Left cardiac atrium (tissue), 4 donors: ENCODE measurements at places on chromosomes 3 and 15.

GRCh38 chr3:178767581-178767980 is 231.3 kb downstream of the KCNMB2 start:
- DNase-seq = no peak

GRCh38 chr3:184333190-184333589 is 4.2 kb upstream of the FAM131A start:
- DNase-seq = no peak

DNA sequence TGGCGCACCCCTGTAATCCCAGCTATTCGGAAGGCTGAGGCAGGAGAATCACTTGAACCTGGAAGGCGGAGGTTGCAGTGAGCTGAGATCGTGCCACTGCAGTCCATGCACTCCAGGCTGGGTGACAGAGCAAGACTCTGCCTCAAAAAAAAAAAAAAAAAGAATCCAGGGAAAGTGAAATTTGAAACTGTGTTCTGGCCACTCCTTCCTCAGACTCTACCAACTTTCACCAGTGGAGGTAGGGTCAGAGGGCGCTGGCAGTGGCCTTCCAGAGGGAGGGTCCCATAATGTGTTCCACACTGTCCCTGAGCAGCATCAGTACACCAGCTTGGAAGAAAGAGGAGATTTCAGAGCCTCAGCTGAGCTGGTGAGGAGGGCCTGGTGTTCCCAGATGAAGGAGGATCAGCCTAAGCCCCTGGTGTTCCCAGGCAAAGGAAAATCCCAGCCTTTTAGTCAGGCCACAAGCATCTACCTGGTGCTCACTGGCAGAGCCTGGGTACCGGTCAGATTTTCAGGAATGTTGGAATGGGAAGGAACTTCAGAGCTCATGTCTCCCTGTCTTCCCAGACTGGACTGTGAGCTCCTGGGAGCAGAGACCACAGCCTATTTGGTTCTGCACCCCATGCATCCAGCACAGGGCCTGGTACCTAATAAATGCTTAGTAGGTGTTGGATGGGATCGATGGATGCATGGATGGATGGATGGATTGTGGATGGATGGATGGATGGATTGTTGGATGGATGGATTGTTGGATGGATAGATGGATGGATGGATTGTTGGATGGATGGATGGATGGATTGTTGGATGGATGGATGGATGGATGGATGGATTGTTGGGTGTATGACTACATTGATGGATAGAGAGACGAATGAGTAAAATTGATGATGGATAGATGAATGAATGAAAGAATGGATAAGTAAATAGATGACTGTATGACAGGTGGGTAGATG is 117.9 kb downstream of the CORO2B start:
- no peak for DNase-seq

- DNase-seq = no peak
Measured at GRCh38 chr15:96340598-96341512, 10.4 kb downstream of the NR2F2 start.

DNA sequence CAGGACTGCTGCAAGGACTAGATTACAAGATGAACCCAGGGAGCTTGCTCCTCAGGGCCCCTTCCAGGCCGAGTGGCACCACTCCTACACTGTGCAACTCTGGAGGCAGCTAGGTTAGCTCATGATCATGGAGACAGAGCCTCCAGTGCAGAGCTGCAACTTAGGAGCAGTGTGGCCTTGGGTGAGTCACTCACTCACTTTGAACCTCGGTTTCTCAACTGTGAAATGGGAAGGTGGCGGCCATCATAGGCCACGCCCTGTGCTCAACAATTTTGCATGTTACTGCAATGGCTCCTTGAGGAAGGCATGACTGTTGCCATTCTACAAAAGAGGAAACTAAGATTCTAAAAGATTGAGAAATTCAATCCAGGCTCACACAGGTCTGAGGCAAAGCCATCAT is 11.2 kb upstream of the CXCR6 start:
- no peak for DNase-seq

GRCh38 chr3:128808672-128809071 is 70.7 kb upstream of the ACAD9 start:
- peak; percentile 41 for DNase-seq

DNA sequence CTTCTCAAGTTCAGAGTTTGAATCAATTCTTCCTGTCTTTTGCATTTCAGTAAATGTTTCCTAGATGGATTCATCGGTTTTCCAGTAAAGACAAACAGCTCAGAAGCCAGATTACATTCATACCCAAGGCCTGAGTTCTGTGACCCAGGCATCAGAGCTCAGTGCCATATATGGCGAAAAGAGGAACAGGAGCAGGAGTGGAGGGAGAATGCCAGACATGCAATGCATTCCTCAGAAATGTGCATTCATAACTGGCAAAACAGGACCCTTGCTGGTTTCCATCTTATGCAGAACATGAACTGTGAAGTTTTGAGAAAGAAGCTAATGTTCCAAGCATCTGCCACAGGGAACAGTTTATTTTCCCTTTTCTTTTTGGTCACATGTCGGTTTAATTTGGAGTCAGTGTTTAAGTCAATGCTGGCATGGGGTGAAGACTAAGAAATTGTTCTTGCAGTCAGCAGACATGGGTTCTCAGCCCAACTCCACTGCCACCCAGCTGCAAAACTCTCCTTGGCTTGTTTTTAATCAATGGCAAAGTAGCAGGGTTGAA is 116.5 kb downstream of the LPP start:
- no peak for DNase-seq

- no peak for DNase-seq
Measured at GRCh38 chr3:94616833-94617232, 554.0 kb downstream of the NSUN3 start.

DNA sequence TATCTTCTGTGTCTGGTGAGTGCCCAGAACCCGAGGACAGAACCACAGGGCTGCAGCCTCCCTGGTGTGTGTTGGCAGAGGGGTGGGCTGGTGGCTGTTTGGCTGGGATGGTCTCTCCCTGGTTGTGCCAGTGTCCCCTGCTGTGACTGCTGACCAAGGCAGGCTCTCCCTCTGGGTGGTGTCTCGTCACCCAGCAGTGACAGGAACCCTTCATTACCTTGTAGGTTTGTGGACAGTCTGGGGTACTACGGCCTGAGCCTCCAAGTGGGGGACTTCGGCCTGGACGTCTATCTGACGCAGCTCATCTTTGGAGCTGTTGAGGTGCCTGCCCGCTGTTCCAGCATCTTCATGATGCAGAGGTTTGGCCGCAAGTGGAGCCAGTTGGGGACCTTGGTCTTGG is 6.4 kb upstream of the SLC22A14 start:
- DNase-seq = no peak

DNA sequence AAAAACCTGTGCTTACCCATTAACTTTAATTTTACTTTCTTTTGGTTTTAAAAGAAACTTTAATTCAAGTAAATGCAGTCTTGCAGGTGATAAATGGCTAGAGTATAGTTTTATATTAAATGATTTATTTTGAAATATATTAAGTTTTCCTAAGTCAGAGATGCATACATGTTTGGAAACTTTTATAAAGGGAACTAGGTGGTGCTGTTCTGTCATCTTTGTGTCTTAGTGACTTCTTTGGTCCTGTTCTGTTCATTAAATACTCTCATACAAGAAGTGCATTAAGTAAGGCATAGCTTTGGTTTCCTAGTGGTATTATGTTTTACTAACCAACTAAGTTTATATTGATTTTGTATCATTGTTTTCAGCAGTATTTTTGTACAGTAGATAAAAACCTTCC is 15.6 kb downstream of the CADM2 start:
- no peak for DNase-seq

DNA sequence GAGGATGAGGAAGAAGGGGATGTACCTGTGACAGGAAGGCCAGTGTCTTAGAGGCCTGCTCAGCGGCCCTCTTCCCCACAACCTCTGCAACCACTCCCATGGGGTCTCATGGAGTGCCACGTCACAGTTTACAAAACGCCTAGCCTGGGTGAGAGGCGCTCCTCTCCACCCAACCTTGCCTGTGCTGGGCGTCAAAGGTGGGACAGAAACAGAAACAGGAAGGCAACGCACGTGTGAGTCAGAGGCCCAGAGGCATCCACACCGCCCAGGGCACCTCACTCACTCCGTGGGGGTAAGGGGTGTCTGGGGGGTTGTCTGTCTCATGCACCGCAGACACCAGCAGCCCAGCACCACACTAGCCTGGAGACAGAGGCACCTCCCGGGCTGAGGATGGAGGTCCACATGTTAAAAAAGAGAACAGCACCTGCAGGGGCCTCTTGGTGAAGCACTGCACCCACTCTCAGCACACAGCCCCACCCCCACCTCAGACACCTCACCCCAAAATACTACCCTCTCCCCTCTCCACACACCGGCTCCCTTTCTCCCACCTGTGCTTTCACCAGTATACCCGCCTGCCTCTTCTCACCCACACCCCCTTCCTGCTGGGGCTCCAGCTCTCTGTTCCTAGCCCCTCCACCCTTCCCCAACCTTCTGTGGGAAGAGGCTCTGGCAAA is 4.7 kb upstream of the CALML4 start:
- peak; percentile 15 for DNase-seq

DNA sequence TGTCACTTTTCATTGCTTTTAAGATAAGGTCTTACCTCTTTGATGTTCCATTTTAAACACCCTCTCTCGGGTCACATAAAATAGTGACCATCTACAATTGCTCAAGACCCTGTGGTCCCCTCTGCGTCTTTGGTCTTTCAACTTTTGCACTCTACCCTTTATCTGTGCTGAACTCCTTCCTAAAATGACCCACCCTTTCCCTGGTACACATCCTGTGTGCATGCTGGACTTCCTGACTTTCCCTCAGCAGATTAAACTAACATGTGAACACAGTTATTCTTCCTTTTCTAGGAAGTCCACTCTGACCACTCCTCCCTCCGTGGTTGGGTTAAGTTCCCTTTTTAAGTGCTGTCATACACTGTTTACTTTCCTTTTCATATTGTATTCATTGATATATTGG is 414.2 kb downstream of the GABRB3 start:
- DNase-seq = no peak

- DNase-seq = peak; percentile 90
Measured at GRCh38 chr3:61560517-61561373, 626 bp upstream of the PTPRG start.

DNA sequence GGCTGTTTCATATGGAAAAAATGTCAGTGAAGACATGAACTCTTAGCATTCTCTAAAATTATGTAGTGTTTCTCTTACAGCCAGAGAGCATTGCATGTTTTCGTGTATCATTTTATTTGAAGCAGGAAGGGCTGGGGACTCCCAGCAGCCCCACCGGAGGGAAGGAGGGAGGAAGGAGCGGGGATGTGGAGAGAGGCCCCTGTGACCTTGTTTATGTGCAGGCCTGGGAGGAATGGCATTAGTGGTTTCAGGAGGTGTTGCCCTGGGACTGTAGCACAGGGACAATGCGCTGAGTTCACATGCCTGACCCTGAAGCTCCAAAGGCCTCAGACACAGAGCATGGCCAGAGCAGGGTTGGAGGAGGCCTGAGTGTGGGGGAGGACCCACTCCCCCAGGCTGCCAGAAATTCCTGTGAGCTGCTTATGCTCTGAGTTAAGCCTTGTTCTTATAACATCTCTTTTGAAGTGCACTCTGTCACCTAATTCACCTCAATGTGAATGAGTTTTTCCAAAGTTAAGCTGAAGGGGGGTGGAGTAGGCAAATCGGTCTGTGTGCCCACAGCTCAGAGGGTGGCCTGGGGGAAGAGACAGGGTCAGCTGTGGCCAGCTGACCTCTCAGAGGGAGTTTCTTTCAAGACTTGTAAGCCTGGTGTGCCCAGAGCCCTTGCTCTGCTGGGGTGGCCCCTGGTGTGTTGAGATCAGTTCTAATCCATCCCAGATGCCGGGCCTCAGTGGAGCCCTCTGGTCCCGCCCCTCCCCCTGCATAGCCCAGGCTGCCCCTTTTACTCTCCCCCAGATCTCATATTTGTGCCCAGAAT is 3.9 kb upstream of the RNU6-1 start:
- no peak for DNase-seq

DNA sequence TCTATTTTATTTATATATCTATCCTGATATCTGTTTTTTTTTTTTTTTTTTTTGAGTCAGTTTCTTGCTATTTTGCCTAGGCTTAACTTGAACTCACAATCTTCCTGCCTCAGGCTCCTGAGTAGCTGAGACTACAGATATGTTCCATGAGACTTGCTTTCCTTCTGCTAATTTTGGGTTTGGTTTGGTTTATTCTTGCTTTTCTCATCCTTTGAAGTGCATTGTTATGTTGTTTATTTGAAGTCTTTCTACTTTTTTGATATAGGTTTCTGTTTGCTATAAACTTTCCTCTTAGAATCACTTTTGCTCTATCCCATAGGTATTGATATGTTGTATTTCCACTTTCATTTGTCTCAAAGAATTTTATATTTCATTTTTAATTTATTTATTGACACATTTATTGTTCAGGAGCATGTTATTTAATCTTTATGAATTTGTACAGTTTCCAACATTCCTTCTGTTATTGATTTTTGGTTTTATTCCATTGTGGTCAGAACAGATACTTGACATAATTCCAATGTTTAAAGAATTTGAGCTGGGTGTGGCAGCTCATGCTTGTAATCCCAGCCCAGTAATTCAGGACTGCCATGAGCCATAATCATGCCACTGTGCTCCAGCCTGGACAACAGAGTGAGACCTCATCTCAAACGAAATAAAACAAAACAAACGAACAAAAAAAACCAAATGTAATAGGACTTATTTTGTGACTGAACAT is 62.3 kb upstream of the PLSCR4 start:
- DNase-seq = no peak

DNA sequence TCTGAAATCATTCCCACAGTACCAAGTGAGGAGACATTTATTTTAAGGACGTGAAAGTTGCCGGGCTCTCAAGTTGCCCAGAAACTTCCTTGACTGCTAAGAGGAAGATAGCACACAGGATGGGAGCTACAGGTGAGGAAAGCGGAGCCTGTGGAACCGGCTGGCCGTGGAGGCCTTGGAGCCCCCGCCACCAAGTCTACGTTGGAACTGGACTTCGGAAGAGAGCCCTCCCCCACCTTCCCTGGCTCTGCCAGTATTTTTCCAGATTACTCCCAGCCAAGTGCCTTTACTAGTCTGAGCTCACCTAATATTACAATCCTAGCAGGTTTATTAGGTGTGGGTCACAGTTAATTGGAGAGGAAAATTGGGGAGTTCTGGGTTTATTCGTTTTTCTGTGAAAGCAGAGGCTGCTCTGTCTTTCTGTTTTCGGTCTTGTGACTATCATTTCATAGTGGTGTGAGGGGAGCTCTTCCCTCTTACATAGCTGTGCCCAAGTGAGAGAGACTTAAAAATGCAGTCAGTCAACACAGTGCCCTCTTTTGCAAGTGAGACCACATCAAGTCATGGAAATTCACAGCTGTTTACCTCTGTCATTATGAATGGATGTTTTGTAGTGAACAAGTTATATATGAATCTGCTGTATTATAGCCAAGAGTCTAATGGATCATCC is 6.8 kb downstream of the BOC start:
- no peak for DNase-seq

DNA sequence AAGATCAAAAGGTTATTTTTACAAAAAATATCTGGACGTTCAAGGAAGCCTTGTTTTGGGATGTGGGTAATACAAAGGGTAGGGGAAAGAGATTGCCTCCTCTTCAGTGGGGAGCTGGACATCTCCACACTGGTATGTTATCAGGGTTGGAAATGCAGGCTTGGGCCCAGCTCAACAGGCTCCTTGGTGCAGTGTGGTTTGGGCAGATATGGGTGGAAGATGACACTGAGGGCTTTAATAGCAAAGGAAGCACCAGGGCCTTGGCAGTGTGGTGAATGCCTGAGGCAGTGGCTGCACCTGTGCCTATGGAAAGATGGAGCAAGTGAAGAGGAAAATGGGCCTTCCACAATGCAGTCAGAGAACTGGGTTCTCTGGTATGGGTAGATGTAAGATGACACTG is 11.2 kb upstream of the MED12L start:
- no peak for DNase-seq
